Foreskin keratinocyte (primary cell): ENCODE measurements at places on chromosomes 3 and 15. TPM values are rescaled to one million over a fixed set of nuclear protein-coding genes. Genes with fewer than 3 reads are reported as not detected.

TICRR gene
- 14.9 and 15.9 TPM in 2 replicates for total RNA-seq

SPRED1 gene
- 20.3 and 21.7 TPM in 2 replicates for total RNA-seq

TMEM207 gene
- not detected in 2 replicates for total RNA-seq

EPHA3 gene
- 0.04 TPM in 1 of 2 replicates, not detected in the other for total RNA-seq

WNT7A gene
- 48.2 and 65.5 TPM in 2 replicates for total RNA-seq

MAGEF1 gene
- total RNA-seq = 18.4 and 19.1 TPM in 2 replicates
